ENCODE measurements at places on chromosomes 16 and 17.

GRCh38 chr17:79977708-79978547, 57.7 kb downstream of the TBC1D16 start:
- DNase-seq: no peak

DNA sequence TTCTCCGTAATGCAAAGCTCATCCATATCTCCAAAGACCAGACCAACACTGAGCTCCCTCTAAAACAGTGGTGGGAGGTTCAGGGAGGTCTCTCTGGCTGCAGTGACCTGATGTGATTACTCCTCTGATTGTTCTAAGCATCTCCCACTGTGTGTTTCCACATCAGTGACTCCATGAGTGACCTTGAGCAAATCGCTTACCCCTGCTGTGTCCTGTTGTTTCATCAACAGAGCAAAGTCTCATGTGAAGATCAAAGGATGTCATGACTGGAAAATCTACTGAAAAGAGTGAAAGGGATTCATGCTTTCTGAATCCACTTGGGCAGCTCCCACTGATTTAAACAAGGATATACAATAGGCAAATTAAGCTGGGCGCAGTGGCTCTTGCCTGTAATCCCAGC, 352.9 kb downstream of the TMEM114 start:
- no peak for DNase-seq

GRCh38 chr16:80066805-80067580, 466.5 kb upstream of the MAF start:
- no peak for DNase-seq

- DNase-seq: no peak
These were observed 43.4 kb downstream of the SPOP start for GRCh38 chr17:49634485-49634860.

GRCh38 chr16:72972878-72973571, 74.9 kb downstream of the ZFHX3 start:
- DNase-seq: no peak

DNA sequence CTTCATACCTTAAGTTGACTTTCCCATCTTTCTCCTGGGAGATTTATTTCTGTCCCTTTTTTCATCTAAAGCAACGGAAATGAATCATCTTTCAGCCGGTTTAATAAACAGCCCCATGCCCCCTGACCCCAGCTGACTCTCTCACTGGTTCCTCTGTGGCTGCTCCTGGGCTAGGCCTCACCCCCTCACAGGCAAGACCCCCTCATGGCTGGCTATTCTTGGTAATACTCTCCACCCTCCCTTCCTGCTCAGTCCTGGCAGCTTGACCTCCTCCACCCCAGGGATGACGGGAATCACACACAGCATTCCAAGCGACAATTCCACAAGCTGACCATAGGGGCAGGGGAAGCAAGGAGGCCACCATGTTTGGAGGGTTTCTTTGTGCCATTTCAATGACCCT, 1.5 kb upstream of the ADAP2 start:
- no peak for DNase-seq
